ENCODE measurements at places on chromosomes 4 and X.

DNA sequence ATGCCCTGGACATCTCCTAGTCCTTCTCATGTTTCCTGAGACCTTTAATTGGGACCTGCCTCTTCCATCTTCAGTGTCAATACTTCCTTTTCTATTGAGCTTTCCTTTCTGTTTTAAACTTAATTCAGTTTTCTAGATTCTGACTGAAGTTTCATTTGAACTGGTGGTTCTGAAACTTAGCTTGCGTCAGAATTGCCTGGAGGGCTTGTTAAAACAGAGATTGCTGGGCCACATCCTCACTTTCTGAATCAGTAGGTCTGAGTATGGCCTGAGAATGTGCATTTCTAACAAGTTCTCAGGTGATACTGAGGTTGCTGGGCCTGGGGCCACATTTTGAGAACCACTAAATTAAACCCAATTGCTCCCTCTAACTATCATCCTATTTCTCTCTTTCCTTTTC, 152.1 kb upstream of the DGKK start:
- no peak for DNase-seq

DNA sequence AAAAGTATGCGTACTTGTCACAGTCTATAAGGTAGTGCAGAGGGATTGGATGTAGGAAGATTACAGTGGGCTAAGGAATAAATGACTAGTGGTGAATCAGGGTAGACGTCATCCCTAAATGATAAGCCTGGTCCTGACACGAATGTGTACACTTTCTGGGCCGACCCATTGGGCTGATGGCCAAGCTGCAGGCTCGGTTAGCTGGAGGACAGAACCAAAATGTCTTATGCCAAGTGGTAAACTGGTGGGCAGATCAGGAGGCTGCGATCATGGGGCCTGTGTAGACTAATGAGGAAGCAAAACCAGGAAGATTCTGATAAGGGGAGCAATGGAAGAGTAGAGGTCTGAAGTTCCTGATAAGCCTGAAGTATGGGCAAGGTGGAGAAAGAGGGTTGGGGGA, 272.8 kb upstream of the GATB start:
- DNase-seq: no peak

DNA sequence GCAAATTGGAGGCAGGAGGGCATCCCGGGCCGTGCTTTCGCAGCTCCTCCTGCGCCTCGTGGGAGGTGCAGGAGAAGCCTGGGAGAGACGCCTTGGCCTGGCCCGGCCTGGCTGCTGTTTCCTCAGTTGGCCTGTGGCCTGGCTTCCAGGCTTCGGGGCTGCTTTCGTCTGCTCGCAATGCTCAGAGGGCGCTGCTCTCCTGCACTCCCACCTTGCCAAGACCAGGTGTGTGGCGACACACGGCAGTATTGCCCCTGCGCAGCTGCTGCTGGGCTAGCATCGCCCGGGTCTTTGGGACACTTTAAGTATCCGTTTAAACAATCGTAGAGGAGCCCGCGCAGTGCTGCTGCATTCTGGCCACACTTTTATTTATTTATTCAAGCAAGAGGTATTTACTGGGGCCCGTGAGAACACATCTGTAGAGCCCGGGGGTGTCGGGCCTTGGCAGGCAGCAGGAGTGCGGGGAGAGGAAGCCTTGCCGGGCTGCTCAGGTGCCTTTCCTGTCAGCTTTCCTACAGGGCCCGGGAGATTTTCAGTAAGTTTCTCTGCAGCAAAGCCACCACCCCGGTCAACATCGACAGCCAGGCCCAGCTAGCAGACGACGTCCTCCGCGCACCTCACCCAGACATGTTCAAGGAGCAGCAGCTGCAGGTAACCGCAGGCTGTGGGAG, 26.2 kb upstream of the HGFAC start:
- no peak for DNase-seq

DNA sequence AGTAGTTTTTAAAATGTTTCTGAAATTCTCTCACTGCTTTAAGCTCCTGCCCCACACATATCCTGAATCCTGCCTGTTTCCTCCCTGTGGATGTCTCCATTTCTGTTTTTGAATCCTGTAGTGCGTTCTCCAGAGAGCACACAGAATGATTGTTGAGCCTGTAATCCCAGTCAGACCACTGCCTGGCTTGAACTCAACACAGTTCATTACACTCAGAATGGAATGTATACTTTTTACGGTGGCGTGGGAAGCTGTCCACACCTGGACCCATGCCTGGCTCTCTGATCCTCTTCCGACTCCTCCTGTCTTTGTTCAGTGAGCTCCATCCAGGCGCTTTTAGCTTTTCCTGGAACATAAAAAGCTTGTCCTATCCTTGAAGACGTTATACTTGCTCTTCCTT, 1217.0 kb upstream of the PRKX start:
- DNase-seq: no peak

DNA sequence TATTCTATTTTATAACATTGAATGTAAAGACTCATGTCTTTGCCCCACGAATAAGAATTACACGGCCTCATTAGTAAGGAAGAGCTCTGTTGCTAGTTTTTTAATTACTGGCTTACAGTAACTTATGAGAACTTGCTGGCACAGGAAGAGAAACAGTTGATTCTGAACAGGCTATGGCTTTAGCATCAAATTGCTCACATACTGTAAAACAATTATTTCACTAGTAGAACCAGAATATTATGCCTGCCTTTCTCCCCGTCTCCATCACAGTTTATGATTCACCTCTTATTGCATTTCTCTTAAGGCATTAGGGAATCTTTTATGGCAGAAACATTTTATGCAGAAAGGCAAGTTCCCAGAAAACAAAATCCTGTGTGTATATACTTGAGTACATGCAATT, 126.1 kb downstream of the SPRY1 start:
- DNase-seq: no peak

DNA sequence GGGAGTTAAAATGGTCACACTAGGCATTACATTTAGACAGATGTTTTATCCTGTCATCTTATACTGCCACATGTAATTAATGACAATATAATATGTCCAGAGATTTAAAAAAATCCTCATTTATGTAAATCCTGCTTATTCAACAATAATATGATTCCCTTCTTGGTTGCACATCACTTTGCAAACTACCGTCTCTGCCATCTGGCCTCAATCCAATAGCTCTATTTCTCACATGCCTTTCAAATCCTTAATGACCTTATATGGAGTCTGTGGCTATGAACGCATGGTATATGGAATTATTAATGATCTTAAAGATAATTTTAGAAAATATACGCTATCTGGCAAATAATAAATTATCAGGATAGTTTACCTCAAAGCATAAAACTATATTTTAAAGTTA, 144.5 kb downstream of the NPNT start:
- DNase-seq: no peak

DNA sequence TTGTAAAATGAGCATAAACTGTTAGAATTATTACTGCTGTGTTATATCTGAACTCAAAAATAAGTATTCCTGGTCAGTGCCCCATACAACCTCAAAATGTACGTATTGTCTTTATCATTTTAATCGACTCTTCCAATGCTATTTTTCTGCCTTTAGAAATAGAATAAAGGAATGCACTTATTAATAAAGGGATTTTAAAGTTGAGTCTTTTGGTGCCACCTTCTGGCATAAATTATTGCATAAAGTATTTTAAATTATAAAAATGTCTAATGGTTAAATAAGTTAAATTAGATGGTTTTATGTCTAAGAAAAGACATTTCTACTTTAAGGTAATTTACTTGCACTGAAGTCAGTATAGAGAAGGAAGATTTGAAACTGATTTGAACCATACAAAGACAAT, 424.0 kb upstream of the NDST4 start:
- DNase-seq: no peak

DNA sequence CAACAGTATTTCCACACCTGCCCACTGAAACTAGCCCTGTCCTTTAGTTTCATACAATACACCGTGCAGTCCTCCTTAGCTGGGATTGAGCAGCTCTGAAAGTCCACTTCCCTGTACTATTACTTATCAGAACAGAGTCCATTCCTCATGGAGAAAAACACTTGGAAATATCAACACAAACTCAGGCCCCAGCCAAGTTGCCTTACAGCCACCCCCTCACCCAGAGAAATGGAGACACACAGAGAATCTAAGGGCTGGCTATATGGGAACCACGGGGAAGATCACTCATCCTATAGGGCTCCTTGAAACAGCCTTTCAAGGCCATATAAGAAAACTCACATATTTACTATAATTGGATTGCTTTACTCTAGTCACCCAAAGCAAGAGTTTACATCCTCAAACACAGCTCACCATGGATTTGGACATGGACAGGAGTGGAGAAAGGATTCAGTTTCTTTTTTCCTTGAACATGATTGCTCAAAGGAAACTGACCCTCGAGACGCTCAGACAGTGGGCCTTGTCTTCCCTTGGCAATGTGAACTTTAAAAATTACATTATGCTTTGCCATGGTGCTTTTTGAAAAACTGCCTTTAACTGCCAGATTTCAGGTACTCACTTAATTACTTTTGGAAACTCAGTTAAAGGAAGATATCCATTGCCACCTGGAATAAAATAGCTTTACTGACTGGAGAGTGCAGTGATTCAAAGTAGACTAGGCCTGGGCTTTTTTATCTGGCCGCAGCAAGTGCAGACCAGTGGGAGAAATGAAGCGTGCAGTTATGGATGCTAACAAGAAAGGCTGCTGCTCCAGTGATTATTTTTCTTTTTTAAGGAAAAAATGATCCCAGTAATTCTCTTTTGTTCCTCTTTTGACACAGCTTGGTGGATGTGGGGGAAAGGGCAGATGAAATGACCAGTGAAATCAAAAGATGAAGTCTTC, 1.6 kb downstream of the SCARB2 start:
- peak; percentile 21 for DNase-seq

- DNase-seq: no peak
These were observed 242.7 kb downstream of the SCFD2 start for GRCh38 chr4:53123171-53123570.

- no peak for DNase-seq
These were observed 272.8 kb upstream of the PUDP start for GRCh38 chrX:7420717-7421116.

DNA sequence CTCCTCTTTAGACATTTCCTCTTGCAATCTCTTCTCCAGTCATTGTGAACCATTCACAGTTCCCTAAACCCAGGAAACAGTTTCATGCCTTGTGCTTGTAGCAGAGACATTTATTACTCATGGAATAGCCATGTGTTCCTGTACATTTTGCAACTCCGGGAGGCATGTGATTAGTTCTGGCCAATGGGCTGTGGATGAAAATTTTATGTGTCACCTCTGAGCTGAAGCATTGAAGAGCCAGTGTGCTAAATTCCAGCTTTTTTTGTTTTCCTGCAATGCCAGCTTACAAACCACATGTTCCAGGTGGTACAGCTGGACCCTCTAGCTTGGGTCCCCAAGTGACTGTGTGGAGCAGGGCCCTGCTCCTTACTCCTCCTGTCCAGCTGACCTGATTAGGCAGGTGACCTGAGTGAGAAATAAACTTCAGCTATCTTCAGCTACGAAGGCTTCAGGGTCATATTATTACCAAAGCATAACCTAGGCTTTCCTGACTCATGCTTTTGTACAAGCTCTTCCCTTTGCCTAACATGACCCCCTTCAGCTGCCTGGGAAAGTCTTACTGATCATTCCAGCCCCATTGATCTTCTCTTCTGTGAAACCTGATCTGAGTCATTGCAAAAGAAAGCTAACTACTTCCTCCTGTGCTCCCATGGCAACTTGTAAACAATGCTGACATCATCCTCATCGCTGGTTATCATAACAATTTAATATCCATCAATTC, 200.4 kb downstream of the PTTG2 start:
- DNase-seq: peak; percentile 59

- DNase-seq: peak; percentile 27
These were observed 95.8 kb downstream of the ATXN3L start for GRCh38 chrX:13223868-13224567.

DNA sequence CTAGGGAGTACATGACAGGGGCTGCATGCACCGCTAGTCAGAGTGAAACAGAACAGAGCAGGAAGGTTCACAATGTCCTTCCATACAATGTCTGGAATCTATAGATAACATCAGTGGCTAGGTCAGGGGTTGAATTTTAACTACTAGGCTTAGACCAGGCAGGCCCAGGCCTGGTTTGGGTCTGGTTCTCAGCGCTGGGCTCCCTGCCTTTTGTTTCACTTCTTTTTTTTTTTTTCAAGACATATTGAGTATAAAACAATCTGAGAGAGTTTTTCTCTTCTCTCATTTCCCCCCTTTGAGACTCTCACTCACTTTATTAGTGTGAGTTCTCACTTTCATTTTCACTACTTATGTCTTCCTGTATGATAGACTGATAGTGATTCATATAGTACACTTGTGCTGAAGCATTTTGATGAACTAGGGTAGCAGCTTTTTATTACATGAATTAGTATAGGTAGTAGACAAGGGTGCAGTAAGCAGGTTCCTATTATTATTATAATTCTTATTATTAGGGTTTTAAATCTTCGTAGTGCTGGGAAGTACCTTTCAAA, 120.0 kb upstream of the ZDHHC15 start:
- DNase-seq: no peak

- no peak for DNase-seq
These were observed 538.1 kb downstream of the PPP4R3C start for GRCh38 chrX:26925088-26925487.

GRCh38 chrX:81392396-81392795, 190.5 kb downstream of the SH3BGRL start:
- no peak for DNase-seq

- no peak for DNase-seq
These were observed 114.0 kb downstream of the BMPR1B start for GRCh38 chr4:94871644-94872305.

GRCh38 chrX:87961471-87961870, 443.9 kb downstream of the KLHL4 start:
- DNase-seq: no peak

DNA sequence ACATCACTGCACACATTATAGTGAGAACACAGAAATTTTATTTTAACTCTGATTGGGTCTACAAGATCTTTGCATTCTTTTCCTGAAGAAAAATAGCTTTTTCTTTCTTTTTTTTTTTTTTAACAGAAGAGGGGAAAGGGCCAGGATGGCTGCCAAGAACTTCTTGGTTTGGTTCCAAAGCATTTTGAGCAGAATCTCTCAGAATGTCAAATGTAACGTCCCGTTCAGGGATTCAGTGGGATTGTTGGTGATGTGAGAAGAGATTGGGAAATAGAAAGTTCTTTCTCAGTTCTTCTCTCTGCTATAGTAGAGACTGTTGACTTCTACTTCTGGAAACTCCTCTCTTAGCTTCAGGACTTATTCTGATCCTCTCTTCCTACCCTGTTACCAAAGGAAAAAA, 70.9 kb upstream of the CBR4 start:
- no peak for DNase-seq

DNA sequence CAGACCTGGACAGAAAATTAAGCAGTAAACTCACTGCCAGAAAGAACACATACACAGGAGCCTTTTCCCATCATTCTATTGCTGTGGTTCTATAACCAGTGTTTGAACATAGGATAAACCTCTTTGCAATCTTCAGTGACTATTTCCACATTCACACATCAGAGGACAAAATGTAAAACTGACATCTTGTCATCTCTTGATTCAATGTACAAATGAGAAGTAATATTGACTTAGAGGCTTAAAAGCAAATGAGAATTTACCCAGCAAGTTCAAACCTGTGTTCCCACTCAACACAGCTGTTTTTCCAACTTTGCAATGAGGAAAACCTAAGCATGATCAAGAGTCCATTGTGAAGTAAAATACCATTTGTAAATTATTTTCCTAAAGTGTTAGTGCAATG, 307.1 kb upstream of the CPXCR1 start:
- no peak for DNase-seq

Measured in colonic mucosa (tissue), 4 donors.